Vagina (tissue), 2 donors: ENCODE measurements at places on chromosomes 1 and 21. TPM values are rescaled to one million over a fixed set of nuclear protein-coding genes. Genes with fewer than 3 reads are reported as not detected.

OPTC gene
- not detected for total RNA-seq

RIMKLA gene
- total RNA-seq, result 0.25 TPM

OR2T29 gene
- not detected for total RNA-seq

DNA sequence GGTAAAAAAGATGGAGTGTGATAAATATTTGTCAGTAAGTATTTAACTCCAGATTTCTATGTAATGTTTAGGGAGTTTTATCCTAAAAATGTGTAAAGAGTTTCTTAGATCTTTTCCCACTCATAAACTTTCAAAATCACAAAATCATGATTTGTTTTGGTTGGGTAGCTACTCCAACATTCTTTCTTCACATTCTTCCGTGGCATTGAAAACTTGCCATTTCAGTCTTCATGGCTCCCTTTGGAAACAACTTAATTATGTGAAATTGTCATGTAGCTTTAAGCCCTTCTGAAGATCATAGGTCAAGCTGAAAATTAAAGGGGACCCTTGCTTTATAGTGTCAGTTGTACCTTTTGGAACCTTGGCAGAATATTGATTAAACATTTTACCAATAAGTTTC, 73.2 kb downstream of the ADGRL2 start:
- no peak for DNase-seq

- DNase-seq, result no peak
These were observed 6.2 kb downstream of the ZNF691 start for GRCh38 chr1:42852608-42852980.

DNA sequence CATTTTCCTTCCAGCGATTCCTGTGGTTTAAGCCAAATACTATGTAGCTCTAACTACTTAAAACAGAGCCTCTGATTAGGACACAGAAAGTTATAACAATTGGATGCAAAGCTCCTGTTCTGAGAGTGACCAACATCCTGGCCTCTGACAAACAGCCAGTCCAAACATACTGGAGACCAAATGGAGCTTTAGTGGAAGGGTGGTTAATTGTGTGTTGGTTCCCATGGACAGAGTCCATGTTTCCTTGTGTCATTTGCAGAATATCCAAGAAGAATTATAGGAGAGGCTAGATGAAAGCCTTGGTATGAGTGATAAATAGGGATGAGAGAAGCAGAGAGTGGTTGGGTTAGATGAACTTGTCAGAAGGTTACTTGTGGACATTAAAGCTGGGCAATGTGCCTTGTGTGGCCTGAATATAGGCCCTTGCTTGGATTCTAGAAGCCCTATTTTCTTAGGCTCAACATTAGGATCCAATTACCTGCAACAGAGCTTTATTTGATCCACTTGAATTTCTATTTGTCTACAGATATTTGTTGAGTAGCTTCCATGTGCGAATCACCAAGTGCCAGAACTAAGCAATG, 180.5 kb upstream of the GORAB start:
- DNase-seq, result no peak

- DNase-seq, result no peak
These were observed 1.5 kb upstream of the CRABP2 start for GRCh38 chr1:156706657-156707416.

DNA sequence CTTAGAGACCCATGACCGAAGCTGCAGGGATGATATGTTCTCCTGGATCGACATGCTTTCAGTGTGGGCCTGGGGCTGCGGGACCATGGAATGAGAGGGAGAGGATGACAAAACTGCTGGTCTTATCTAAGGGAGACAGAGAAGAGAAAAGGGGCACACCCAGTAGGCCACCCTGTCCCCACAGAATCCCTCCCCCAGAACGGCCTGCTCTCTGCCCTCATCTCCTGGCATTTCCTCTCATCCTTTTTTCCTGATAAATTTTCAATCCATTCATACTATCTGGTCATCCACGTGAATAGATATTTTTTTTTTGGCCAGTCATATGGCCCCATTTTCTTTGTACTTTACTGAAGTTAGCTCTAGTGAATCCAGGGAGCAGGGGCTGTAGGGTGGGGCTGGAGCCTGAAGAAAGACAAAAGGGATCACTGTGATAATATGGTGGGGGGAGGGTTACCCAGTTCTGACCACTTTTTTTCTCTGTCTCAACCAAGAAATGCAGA, at the start of gene PKLR:
TSS of gene PKLR (minus strand) at position 97 of the 500 bp plus-strand sequence. CDS start at position 54, 43 bp downstream.
- DNase-seq, result no peak

- DNase-seq, result no peak
These were observed 5.5 kb downstream of the ACTRT2 start for GRCh38 chr1:3026581-3027391.

DNA sequence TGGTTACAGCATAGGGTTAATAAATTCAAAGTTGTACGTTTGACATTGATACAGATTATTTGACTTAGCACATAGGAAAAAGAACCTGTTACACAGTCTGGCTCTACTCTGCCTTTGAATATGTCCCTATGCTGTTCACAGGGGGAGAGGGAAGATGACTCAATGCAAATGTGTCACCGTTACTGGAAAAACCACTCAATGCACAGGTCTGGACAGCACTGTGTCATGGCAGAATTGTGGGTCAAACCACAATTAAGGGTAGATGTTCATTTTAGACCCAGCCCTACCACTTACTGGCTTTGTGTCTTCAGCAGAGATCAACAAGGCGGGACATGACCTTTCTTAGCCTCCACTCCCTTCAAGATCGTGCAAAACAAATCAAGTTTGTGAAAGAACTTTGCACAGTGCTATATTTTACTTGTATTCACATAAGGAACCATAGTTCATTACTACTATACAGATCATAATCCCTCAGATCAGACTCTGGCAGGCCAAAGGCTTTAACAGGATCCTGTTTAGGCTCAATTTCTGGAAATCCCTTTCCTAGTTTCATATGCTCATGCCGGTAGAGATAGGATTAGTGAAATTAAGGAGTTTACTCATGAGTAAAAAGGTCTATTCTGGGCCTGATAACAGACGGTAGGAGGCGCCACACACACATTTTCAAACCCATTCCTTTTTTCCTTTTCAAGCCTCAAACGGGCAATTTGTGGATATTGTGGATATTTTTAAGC, 22.1 kb downstream of the EIF2D start:
- no peak for DNase-seq
